ENCODE measurements at places on chromosomes 4 and X.

GRCh38 chrX:38754102-38754790 lies 47.0 kb upstream of the MID1IP1 start:
- peak; percentile 61 for DNase-seq

DNA sequence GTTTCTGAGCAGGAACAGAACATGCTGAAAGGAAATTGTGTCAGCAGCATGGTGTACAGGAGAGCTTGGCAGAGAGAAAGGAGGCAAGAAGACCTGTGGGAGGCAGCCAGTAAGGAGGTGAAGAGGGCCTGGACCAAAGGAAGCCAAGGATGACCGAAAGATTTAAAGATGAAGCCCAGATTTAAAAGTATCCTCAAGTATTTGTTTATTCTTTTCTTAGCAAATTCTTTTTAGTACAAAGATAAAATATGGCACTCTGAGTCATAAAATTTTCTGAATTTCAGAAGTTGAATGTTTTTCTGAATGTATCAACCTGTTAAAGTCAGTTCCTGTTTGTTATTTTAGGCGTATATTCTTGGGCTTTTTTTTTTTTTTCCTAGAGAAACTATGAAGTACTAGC lies 3.5 kb downstream of the PKD2 start:
- no peak for DNase-seq

DNA sequence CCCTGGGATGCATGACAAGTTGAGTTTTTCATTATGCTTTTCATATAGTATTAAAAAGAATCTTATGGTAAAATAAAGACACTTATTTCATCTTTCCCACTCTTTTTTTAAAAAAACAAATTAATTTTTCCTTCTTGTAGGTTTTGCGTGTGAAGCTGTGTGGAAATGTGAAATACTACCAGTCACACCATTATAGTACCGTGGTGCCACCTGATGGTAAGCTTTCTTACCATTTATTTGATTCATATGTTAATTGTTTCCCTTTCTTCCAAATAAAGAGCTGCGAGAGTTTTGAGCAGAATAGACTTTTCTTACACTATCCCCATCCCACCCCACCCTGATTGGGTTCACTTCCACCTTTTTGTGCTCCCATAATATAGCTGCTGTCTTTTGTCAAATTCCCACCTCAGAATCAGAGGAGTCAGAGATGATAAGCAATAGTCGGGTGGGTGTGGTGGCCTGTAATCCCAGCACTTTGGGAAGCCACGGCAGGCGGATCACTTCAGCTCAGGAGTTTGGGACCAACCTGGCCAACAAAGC lies 44.3 kb downstream of the CASP6 start:
- peak; percentile 3 for DNase-seq

DNA sequence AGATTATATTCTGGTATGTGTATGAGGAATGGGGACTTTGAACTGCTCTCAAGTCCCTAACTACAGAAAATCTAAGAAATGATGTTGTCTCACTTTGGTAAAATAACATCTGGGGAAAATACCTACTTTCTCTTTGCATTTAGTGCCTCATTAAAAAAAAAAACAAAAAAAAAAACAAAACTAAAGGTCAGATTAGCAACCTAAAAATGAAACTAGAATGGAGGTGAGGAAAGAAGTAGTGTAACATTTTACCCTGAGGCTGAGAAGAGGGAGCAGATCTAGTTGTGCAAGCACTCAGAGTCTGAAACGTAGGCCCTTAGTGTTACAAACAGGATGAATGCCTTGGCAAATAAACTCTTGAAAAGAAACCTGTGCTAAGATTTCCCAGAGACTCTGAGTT lies 56.0 kb downstream of the VGLL1 start:
- no peak for DNase-seq

GRCh38 chr4:142353149-142353738 lies 492.9 kb downstream of the INPP4B start:
- DNase-seq, result peak; percentile 76

DNA sequence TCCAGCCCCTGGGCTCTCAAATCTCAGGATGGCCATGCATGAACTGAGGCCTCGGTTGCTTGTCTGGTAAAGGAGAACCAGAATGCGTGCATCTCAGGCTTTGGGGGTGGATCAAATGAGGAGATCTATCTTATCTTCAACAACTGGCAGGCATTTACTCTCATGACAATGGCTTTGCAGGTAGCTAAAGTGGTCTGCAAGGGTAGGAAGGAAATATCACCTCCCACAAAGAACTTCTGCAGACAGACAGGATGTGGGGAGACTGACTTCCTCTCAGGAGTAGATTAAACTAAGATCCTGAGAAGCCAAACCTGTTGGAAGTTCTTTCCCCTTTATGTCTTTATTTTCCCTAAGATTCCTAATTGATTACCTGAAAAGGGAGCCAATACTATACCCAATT lies 7.8 kb downstream of the LDB2 start:
- DNase-seq, result no peak

- no peak for DNase-seq
These were observed 2731.9 kb downstream of the ARAP2 start for GRCh38 chr4:33512397-33512796.

- no peak for DNase-seq
These were observed 7.6 kb upstream of the HTRA3 start for GRCh38 chr4:8261851-8262535.

DNA sequence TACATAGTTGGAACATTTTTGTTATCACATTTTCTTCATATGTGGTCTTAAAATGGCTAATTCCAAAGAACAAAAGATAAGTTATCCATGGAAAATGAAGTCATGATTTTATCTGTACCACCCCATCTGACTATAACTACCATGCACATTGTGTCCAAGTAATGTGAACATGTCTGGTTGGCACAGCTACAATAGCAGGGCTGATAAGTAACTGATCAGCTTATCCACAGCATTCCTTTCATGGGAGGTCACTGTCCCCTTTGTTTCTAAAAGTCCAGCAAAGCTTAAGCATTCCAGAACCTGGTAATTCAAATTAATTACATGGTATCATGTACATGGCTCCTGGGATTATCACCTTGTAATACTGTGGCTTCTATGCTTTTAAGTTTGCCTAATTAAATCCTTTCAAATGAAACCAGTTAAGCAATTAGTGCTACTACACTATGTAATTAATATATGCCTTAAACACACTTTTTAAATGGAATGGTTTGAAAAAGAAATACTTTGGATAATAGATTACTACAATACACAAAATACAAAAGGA lies 21.1 kb upstream of the SORBS2 start:
- DNase-seq, result no peak

GRCh38 chr4:115629270-115629669 lies 515.9 kb upstream of the NDST4 start:
- DNase-seq, result no peak

GRCh38 chr4:114870987-114871386 lies 242.4 kb downstream of the NDST4 start:
- DNase-seq, result no peak

DNA sequence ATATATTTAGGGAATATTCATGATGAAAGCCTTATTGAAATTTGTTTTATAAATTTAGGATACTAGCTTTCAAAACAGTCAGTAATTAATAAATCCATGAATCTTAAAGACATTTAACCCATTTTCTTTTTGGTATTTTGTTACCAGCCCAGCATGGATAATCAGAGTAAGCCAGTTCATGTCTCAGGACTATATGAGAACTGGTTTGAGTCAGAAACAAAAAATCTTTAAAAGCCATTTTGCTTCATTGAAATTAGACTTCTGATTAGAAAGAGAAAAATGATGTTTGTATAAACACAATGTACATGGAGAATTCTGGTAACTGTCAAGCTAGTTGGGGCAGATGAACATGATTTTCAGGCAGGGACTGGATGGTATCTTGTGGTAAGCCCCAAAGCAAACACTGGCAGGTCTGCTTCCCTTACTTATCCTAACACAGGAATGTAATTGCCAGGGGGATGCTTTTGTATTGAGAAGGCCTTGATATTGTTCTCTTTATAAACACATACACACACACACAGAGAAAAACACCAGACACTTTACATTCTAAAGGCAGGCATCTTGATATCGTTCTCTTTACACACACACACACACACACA lies 9.4 kb downstream of the ARHGAP10 start:
- no peak for DNase-seq

GRCh38 chrX:10212395-10212794 lies 55.6 kb downstream of the CLCN4 start:
- no peak for DNase-seq

GRCh38 chrX:1463581-1463980 lies 10.9 kb upstream of the ASMTL start:
- no peak for DNase-seq

DNA sequence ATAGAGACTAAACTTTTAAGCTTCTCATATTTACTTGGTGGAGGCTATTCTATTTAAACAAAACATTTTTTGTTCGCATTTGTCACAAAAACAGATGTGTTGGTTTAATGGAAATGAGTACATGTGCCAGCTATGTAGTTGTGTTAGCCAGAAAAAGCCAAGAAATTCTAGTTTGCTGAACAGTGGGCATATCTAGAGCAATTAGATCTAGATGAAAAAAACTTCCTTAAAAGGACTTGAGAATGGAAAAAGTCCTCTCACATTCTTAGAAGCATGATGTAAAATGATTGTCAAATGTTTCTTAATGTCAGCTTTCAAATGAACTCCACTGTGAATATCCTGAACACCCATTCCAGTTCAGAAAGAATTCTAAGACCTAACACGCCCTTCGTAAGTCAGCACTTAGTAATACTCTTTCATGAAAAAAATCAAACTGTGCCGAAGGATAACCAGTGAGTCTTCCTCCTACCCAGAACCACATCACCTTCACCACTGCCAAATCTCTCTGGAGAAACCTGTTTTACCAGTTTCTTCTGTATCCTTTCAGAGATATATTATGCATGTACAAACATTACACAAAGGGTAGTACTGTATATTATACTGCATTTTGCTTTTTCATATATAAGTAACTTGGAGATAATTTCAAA lies 28.2 kb downstream of the PHKA1 start:
- peak; percentile 90 for DNase-seq

GRCh38 chrX:78327370-78328086 lies at the start of gene CYSLTR1:
Gene CYSLTR1 (minus strand): TSS chrX:78327611. CDS start chrX:78273746, 53,865 bp downstream.
- no peak for DNase-seq

- no peak for DNase-seq
These were observed 86.0 kb downstream of the LRP2BP start for GRCh38 chr4:185309770-185310169.

GRCh38 chr4:129344058-129344457 lies 248.1 kb downstream of the C4orf33 start:
- peak; percentile 64 for DNase-seq

DNA sequence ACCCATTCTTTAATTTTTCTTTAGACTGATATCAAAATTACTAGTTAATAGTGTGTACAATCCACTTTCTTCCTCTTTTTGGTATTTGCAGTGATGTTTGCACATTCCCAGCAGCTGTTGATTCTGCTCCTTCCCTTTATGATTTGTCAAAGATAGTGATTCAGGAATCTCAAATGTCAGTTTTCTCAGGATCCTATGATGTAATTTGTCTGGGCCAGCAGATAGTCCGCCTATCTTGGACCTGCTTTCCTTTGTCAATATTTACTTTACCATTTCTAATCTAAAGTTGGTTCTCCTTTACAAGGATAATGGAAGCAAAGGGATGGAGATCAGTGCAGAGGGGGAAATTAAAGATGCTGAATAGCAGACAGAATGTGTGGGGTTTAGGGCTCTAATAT lies 122.1 kb downstream of the REELD1 start:
- no peak for DNase-seq

- DNase-seq, result no peak
These were observed 25.7 kb downstream of the NKX1-1 start for GRCh38 chr4:1380368-1381151.

GRCh38 chrX:129037389-129037788 lies 485.9 kb downstream of the SMARCA1 start:
- no peak for DNase-seq

DNA sequence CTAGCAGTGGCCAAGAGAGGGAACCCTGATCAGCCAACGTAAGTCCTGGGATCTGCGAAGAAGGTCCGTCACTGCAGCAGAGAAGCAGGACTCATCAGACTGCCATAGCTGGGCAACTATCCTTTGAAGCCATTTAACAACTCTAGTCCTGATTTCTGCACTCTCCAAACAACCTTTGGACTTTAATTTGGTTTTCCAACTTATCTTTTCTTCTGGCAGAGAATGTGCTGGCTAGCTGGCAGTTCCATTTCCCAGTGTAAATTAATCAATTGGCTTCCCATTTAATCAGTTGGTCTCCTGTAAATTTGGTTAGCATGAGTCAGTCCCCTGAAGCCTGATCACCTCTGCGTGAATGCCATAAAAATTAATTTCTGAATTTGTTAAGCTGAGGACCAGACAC lies 153.7 kb upstream of the GPR101 start:
- no peak for DNase-seq

GRCh38 chr4:116501954-116502353 lies 583.4 kb downstream of the TRAM1L1 start:
- peak; percentile 1 for DNase-seq

- no peak for DNase-seq
These were observed 54.3 kb downstream of the WWC2 start for GRCh38 chr4:183153190-183153916.

DNA sequence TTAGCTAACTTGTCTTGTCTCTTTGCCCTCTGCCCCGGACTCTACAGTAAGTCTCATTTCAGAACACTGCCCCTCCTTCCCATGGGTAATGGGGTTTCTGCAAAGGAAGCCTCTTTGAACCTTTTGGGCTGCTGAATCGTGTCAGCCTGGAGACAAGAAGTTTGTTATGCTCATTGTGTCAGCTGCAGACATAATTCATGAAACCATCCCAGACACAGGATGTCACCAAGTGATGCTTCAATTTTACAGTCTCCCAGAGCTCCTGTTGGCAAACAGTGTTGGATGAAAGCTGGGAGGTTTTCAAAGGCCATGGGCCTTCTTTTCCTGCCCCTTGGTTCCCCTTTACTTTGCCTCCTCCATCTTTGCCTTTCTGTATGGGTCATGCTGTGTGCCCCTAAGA lies 223.1 kb upstream of the TAPT1 start:
- DNase-seq, result no peak

- no peak for DNase-seq
These were observed 186.8 kb downstream of the NDST4 start for GRCh38 chr4:114926583-114926982.

DNA sequence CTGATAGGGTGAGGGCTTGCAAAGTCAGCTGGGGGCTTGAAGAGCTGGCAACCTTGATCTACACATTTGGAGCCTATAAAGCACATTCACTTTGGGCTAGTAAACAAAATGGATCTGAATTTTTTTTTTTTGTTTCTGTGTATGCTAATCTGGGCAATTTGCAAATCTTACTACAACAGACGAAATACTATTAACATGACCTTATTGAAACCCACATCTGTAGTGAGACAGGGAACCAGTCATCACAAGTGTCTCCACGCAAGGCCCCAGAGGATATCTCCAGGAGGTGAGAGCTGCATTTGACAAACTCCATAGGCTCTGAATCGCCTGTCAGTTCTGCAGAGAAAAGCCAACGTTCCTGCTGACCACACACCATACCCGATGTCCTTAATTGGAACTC lies 33.0 kb upstream of the TFDP3 start:
- no peak for DNase-seq

- peak; percentile 77 for DNase-seq
These were observed 668 bp upstream of the TAPT1 start for GRCh38 chr4:16226816-16227461.

GRCh38 chr4:123363729-123364128 lies 32.9 kb upstream of the SPRY1 start:
- DNase-seq, result no peak

GRCh38 chr4:87738483-87738882 lies 60.9 kb upstream of the IBSP start:
- DNase-seq, result no peak

Data from DMS53 (cell line).